ENCODE measurements at places on chromosomes 6 and 20.

DNA sequence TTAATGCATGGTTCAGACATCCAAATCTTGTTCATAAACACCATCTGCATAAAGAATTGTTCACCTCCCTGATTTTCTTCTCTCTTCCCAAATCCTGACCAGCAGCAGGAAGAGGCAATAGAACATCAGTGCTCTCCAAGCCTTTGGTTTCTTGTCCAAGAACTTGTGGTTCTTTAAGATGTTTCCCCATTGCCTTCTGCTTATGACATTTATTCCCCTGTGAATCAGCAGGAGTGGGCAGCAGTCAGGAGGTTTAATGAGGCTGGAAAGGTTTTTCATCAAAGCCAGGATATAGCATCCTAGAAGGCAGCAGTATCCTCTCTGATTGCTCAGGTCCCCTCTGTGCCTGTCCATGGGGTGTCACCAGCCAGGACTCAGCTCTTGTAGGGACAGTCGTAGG, 5.3 kb downstream of the HDDC2 start:
- DNase-seq = peak; percentile 21

- no peak for DNase-seq
These were observed 5.7 kb downstream of the VSX1 start for GRCh38 chr20:25076201-25076600.

DNA sequence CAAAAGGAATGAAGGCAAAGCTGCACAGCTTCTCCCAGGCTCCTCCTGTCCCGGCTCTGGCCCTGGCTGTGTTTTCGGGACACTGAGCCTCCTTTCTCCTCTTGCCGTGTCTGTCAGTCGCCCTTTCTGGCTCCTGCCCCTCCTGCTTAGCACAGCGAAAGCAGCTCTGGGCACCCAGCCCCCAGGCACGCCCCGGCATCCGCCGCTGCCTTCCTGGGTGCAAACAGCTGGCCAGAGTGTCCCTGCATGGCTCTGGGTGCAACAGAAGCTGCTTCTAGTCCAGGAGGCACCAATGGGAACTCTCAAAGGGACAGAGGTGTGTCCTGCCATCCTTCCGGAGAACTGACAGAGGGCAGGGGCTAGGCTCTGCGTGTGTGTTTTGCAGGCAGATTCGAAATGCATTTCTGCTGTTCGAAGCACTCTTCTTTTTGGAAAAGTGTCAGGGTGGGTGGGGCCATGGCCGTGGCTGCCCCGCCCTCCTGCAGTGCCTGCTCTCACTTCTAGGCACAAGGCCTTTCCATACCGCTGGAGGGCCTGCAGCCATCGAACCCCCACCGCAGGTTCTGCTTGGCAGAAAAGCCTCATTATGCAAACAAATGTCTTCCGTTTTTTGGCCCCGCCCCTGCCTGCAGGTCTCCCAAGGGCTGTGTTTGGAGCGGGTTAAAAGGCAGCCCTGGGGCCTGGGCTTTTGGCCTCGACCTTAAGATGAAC, 15.5 kb downstream of the COL9A3 start:
- peak; percentile 12 for DNase-seq

GRCh38 chr20:53751620-53752318, 158.1 kb upstream of the ZNF217 start:
- no peak for DNase-seq

DNA sequence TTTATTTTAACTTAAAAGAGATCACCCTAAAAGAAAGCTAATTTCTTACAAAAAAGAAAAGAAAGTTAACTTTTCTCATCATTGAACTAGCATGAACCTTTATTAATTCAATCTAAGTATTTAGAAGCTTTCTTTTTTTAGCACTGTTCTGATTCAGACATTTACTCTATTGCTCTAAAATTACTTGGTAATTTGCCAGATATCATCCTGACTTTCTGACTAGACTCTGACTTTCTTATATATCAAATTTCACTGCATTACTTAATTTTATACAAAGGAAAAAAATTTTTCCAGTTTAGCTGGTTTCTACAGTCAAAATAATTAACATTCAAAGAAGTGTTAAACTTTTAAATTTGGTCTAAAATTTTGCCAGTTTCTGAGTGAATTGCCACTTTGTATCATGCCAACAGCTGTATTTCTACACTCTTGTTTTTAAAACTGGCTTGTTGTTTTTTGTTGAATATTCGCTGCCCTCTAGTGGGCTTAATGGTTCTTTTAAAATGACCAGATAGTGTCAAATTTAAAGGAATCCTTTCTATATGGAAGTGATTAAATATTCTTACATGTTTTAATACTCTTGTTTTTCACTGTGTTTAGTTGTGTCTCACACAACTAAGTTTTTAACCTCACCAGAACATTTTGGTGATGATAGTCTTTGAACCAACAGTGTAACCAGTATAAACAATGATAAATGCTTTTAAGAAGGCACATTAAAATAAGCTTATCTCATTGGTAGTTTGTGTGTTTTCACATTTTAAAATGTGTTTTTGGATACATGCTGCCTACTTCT, 102.0 kb downstream of the POPDC3 start:
- DNase-seq = peak; percentile 61

GRCh38 chr6:26556263-26557070, 18.3 kb downstream of the HMGN4 start:
- DNase-seq = peak; percentile 69
